ENCODE measurements at places on chromosomes 5 and 9. TPM values are rescaled to one million over a fixed set of nuclear protein-coding genes. Genes with fewer than 3 reads are reported as not detected.

Gene SNX18
- 8.7 TPM for total RNA-seq

DNA sequence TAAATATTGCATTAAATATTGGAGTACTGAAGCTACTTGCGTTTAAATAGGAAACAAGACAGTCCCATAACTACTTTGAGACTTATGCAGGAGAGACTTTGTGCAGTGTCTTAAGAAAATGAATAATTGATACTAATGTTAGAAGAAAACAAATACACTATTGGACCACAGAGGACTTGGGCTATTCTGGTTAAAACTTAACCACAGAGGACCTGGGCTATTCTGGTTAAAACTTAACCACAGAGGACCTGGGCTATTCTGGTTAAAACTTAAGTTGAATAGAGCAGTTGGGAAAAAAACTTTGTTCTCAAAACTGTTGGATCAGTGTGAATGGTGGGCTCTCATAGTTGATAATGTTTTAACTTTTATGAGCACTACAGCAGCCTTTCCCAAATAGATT lies 141.7 kb downstream of the WDR70 start:
- DNase-seq: no peak

DNA sequence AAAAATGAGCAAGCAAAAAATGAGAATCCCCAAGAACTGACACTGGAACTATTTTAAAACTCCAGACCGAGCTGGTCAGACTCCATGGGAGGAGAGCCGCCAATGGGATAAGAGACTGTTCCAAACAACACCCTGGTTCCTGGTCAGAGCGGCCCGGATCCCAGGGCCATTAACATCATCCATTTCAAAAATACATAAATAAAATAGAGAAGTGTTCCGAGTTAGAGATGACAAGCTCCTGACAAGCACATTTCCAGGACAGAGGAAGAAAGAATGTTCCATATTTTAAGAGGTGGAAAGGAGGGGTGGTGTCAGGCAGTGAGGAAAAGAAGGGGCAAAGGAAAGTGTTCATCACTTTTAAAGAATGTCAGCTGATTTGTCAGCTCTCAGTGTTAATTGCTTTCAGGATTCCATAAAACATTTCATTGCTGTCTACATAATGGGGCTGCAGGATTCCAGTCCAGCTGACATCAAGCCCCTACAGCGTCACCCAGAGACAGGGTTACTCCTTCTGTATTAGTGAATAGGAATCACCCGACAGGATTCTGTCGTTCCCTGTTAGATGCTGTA lies 202.5 kb upstream of the TRIM32 start:
- no peak for DNase-seq

GRCh38 chr9:32899181-32899580 lies 102.2 kb downstream of the APTX start:
- DNase-seq: no peak

DNA sequence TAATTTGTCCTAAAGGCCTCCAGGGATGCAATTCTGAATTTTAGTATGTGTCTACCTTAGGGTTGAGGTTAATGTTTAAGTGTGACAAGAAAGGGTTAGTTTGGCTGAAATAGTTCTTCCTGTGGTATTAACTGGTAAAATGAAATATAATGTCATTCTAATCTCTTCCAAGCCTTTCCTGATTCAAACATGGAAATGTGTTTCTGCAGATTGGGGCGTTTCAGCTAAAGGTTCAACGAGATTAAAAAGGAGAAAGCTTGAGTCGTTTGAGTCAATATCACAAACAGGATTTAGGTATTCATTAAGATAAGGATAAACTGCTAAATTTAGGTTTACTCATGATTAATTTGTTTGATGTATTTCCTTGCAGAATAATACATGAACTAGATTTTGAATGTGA lies 34.4 kb upstream of the ALDOB start:
- DNase-seq: no peak

Gene TAF11L5
- total RNA-seq: not detected

DNA sequence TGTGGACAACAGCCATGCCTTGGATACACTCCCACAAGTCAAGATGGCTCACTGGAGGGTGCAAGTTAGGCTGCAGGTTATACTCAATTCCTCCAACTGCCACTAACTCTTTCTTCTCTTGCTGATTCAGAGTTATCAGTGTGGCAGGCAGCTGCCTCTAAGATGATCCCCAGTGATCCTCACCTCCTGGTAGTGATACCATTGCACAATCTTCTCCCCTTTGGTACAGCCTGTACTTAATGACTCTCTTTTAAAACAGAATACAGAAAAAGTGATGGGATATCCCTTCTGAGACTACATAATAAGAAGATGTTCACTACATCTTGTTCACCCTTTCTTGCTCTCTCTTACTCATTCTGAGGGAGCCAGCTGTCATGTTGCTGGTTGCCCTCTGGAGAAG lies 323.1 kb downstream of the RAB3C start:
- DNase-seq: no peak

DNA sequence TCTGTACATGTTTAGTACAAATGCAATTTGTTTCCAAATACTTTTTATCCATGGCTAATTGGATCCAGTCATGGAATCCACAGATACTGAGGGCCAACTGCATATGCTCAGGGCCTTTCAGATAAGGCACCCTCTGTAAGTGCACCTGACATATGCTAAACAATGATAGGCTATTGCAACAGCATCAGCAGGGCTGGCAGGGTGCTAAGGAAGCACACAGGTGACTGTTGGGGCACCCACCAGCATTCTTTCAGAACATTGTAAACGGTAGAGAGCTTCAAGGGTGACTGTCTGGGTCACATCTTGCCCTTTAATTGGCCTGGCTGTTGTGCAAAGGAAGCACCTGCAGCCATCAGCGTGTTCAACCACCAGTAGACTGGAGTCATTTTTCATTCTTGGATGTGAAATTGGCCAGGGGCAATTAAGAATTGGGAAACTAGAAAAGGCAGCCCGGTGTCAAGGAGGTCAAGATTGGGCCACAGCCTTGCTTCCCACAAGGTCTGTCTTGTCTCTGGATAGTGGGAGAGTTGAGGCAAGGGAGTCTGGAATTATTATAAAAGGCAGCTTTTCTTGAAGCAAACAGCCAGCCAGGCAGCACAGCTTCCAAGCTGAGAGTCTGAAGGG lies 129.3 kb upstream of the RAI14 start:
- no peak for DNase-seq

GRCh38 chr5:96075579-96076289 lies 114.1 kb upstream of the ELL2 start:
- no peak for DNase-seq

DNA sequence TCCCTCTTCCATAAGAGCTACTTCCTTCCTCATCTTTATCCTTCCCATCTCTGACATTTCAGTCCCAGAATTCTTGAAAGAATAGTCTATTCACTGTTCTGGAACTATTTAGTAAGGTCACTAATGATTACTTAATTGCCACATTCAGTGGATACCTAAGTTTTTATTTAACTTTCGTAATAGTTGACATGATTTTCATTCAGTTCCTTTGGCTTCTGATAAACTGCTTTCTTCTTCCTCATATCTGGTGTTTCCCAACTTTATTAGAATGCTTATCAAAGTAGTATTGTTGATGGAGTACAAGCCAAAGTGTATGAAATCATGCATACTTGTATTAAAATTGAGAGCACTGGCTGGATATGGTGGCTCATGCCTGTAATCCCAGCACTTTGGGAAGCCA lies 10.8 kb downstream of the UBE2D2 start:
- no peak for DNase-seq

Gene STKLD1
- total RNA-seq: 0.69 TPM

Gene LCP2
- total RNA-seq: 213 TPM

Gene PCYOX1L
- total RNA-seq: 24.0 TPM

DNA sequence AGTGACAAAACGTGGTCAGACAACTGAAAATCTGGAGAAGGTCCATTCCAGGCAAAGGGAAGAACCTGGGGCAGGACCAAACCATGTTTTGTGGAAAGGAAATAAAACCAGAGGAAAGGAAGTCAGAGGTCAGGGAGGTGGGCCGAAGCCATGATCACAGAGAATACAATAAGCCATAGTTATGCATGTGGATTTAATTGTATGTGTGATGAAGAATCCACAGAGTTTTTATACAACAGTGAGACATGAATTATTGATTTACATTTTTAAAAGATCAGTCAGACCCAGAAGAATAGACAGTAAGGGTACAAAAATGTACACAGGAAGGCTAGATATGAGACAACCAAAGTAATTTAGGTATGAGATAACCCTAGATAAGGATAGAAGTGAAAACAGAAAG lies 20.8 kb downstream of the TTC33 start:
- DNase-seq: no peak

- no peak for DNase-seq
These were observed 137.1 kb downstream of the FOXD1 start for GRCh38 chr5:73311291-73312110.

GRCh38 chr5:118529361-118530144 lies 458.8 kb downstream of the DTWD2 start:
- no peak for DNase-seq

Gene PCDHAC1
- not detected for total RNA-seq

GRCh38 chr5:160271396-160271795 lies 41.0 kb downstream of the CCNJL start:
- DNase-seq: no peak

DNA sequence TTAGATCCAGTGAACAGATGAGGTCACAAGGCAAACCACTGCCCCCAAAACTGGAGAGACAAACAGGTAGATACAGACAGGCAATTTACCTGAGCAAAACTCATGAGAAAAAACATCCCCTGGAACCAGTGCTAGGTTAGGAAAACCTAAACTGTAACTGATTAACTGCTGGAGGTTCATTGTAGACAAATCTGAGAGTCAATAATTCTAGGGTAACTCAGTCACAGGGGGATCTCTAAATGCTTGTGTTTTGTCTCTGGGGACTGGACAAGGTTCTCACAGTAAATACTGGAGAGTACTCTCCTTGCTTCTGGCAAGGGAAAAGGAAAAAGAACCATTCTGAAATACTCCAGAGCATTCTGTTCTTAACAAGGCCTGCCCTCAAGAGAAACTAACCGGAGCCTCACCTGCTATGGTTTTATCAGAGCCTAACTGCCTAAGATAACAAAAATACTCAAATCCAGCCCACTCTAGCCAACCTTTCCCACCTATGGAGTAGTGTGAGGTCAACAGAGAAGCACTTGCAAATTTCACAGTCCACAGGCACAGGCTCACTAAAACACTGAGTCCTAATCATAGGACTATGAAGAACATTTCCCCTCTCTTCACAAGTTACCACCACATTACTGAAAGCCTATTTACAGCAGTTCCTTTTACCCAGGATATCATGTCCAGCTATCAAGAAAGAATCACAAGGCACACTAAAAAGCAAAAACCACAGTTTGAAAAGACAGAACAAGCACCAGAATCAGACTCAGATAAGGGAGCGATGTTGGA lies 139.9 kb upstream of the ACOT12 start:
- DNase-seq: no peak

Gene ANKH
- total RNA-seq: 123 TPM

DNA sequence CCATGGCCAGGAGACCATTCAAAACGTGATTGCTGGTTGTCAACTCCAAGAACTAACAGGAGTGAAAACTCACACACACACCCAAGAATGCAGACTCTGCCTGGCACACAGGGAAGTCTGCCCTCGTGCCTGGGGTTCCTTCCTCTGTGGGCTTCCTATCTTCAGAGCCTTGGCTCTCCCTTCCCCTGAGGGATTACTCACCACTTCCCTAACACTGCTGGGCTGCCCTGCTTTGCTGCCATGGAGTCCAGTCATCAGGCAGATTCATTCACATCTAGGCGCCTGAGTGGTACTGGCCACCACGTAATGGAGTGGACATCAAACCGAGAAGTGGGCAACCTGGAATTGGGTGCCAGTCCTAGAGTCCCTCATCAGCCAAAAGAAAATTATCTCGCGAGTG lies 76.4 kb upstream of the PRSS3 start:
- no peak for DNase-seq

Gene AHRR
- total RNA-seq: 16.7 TPM

DNA sequence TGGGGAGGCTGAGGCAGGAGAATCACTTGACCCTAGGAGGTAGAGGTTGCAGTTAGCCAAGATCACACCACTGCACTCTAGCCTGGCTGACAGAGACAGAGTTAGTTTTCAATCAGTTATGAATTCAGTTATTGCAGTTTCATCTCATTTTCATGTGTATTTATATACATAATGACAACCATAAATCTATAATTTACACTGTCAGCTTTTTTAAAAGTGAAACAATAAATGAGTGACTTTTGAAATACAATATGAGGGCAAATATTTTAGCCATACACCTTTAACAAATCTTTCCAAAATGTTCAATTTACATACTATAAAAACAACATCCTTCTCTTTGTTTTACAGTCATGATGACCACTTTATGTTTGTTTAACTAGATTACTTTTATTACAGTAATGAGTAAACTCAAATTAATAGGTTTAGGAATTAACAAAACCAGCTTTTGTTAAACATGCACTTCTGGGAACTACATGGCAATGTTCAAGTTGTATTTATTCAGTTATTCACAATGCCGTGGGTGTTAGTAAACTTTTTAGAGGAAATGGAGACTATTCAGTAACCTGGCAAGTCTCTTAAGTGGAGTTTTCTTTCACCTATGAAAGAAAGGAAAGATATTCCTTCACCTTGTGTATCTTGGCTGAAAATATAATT lies 12.7 kb downstream of the TYRP1 start:
- no peak for DNase-seq

Gene CDKN2A
- 3.9 TPM for total RNA-seq

- no peak for DNase-seq
These were observed 49.0 kb downstream of the TMEM215 start for GRCh38 chr9:32832346-32832745.

Gene STPG3
- total RNA-seq: not detected

DNA sequence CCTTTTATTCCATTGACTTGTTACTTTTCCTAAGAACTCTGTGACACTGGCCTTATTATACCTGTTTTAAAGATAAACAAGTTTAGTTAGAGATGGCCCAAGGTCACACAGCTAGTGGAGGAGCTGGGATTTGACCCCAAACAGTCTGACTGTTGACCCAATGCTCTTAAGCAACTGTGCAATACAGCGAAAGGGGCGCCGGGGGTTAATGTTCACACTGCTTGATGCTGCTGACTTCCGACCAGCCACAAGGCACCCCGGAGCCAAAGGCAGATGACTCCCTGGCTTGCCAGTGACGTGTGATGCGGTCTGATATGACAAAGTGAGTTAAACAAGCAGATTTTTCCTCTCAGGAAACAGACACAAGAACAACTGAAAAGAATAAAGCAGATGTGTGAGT lies 23.9 kb downstream of the PIK3R1 start:
- peak; percentile 88 for DNase-seq

Gene HSPB3
- total RNA-seq: not detected

DNA sequence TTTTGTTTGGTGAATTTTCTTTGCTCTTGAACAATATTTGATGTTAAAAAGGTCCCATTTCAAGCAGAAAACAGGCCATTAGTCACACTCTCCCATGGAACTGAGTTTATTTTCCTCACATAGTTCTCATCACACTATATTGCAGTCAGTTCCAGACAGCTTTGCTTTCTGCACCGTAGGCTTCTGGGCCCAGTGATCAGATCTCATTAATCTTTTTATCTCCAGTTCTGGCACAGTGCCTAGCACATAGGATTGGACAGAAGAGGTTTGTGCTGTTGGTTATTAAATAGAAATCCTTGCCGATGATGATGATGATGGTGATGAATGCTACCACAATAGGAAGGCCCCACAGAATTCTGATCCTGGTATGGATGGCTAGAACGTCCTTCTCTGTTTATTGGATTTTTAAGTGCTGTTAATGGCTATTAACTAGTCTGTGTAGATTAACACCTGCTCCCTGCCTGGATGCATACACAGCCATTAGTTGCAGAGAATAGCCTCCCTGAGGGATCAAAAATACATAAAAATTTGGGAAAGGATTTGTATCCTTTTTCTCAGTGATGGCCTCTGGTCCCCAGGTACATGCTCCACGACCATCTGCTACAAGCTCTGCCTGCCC lies 52.0 kb upstream of the NTRK2 start:
- DNase-seq: no peak
